ENCODE measurements at places on chromosomes 3 and 15.

GRCh38 chr3:70800951-70801350 lies 488.5 kb upstream of the MDFIC2 start:
- DNase-seq: no peak

DNA sequence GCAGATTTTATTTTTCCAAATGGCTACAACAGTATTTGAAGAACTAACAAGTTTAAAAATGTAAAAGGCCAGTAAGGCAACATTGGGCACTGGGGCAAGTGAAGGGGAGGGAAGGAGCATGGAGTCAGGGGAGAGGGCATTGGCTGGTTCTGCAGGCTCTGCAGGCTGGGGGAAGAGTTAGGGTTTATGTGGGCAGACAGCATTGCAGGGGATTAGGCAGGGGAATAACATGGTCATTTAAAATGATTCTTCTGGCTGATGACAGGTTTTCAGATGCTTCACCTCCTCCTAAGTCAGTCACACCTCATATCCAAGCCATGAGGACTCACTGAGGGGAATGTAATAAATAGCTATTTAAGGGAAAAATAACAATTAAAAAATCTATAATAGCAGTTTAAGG lies 52.6 kb downstream of the BTD start:
- no peak for DNase-seq

- no peak for DNase-seq
Observed at GRCh38 chr15:60975952-60976351, 253.2 kb downstream of the RORA start.

DNA sequence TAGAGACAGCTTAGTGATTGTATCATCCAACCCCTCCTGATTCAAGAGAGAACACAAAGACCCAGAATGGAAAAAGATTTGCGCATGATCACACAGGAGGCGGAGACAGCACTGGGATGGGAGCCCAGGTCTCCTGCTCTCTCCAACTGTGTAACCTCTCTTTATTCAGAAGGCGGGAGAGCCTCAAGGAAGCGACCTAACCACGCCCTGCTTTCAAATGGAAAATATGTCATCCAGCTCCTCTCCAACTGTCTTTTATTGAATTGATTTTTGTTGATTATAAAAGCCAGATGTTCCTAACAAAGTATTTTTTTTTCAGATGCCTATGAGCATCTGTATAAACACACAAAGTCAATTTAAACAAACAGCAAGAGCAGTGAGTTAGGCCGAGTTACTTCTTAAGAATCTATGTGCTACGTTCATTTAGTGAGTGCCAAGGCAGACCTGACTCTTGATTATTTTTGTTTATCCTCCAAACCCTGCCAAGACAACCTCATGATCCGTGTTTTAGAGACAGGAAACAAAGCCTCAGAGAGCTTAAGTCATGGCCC lies 74.5 kb downstream of the BFSP2 start:
- DNase-seq: peak; percentile 19

DNA sequence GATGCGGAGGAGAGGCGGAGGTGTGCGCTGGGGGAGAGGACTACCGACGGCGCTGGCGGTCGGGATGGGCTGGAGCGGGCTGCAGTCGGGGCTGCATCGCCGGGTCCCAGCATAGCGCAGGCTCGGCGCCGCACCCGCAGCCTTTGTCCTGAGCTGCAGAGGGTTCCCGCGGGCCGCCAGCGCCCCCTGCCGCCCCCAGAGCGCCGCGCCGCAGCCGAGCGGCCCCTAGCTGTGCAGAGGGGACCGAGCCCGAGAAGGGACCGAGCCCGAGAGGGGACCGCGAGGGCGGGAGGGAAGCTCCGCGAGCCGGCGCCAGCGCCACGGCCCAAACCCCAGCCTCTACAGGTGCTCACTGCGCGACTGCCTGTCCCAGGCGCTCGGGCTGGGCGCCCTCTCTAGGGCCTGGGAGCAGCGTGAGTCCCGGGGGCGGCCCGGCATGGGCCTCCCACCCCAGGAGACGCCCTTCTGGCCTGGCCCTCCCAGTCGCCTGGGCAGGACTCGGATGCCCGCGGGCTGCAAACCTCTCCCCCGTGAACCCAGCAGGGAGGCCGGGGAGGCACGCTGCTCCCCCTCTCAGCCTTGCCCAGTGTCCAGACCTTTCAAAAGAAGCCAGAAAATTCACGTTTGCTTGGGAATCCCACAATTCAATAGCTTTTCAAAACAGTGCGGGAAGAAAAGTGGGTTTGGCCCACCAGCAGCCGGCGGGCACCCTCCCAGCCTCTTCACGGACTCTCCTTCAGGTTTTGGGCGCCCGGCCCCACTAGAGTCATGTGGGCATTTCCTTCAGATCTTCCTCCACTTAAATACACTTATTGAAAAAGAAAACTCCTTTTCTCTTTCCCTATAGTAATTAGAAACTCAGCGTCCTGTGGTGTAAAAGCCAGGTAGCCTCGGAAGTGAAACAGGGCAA lies 134.7 kb downstream of the TPRA1 start:
- DNase-seq: peak; percentile 16

DNA sequence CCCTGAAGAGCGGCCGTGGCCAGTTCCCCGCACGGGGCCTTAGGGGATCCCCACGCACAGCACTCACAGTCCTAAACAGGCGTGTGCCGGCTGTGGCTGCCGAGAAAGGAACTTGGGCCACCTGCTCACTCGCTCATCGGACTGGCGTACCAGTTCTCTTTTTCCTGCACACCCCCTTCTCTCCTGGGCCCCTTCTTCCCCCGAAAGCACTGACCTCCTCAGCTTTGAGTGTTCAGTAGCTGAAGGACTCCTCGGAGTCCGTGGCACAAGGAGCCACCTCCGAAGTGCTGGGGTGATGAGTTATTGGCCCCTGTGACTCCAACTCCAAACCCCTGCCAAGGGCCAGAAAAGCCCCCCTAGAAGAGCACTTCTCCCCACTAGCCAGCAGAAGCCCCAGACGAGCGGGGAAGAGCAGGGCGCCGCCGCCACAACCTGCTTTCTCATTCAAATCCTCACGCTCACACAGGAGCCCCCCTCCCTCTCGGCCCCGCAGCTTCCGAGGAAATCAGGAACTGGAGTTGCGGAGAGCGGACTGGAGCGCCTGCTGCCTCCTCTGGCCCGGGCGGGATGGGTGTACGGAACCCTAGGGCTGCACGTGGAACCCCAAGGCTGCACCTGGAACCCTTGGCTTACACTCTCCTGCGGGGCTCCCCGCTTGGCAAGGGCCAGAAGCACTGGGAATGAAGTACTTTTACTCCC lies at the start of gene PLCH1:
Gene PLCH1, minus strand, starts transcription at position 446 of the 699 bp plus-strand sequence. CDS start 40,847 bp downstream, outside the sequence.
- no peak for DNase-seq

- DNase-seq: no peak
Observed at GRCh38 chr3:117433427-117433826, 723.8 kb downstream of the TUSC7 start.

GRCh38 chr3:15601399-15602145 lies at the start of the genes BTD and HACL1:
TSS of gene BTD (plus strand) at chr3:15601745. CDS start at chr3:15635440, 33,695 bp downstream.
TSS of gene HACL1 (minus strand) at chr3:15601569. CDS start at chr3:15601463, 106 bp downstream.
- DNase-seq: peak; percentile 99

GRCh38 chr3:151213881-151214280 lies 10.9 kb upstream of the GPR171 start:
- no peak for DNase-seq

- DNase-seq: no peak
Observed at GRCh38 chr15:64438653-64439447, 21.5 kb upstream of the ZNF609 start.

DNA sequence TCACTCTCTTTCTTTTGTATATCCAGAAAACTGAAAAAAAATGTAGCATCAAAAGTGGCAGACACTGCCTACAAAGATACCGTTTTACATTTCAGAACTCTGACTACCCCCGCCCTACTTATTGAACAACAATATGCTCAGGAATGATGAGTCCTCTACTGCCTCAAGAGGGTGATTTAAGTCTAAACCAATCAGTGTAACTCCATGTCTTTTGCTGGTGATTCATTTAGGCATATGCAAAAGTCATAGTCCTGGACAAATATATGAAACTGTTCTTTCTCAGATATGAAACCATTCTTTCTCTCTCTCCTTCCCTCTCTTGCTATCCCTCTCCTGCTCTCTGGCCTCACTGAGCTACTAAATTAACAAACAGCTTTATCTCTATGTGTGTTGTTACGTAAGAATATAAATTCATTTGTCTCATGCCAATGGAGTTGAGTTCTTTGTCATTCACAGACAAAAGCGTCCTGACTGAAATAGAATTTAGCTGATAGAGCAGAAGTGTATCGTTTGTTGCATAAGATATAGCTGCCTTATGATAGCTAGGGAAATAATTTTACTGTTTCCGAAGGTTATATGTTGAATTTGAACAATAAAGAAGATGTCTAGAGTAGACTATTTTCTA lies 133.7 kb upstream of the OSTN start:
- no peak for DNase-seq

- DNase-seq: no peak
Observed at GRCh38 chr3:111238885-111239284, 167.3 kb downstream of the NECTIN3 start.

GRCh38 chr15:76674883-76675282 lies 230.3 kb downstream of the SCAPER start:
- DNase-seq: peak; percentile 21

DNA sequence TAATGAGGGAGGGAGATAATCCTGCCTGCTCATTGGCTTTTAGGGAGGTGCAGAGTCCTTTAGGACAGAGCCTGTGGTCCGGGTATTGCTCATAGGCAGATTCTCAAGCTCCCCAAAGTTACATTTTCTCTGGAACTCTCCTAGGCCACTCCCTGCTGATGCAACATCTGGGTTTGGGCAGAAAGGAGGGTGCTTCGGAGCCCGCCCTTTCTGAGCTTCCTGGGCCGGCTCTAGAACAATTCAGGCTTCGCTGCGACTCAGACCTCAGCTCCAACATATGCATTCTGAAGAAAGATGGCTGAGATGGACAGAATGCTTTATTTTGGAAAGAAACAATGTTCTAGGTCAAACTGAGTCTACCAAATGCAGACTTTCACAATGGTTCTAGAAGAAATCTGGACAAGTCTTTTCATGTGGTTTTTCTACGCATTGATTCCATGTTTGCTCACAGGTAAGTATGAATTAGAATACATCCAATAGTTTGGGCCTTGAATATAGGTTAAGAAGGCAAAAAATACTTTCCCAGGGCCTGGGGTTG lies at the start of gene IL20RB:
Gene IL20RB, plus strand, starts transcription at position 233 of the 538 bp plus-strand sequence. Its CDS starts 131 bp downstream, at position 364.
- DNase-seq: no peak

GRCh38 chr3:85709346-85709892 lies 750.6 kb downstream of the CADM2 start:
- DNase-seq: no peak

DNA sequence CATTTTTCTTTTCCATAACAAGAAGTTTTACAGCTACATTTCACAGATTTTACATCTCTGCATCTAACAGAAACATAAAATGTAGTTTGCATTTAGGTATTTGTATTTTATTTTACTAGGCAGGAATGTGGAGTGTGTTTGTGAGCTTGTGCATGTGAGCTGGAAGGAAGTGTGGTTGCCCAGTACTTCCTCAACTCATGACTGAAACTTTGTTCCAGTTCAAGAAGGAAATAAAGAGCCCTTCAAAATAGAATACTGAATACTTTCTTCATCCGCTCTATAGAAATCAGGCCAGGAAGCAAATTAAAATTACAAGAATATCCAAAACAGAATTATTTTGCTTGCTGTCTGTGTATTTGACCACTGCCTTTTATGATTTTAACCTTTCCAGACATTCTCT lies 81.3 kb downstream of the CHL1 start:
- DNase-seq: no peak

DNA sequence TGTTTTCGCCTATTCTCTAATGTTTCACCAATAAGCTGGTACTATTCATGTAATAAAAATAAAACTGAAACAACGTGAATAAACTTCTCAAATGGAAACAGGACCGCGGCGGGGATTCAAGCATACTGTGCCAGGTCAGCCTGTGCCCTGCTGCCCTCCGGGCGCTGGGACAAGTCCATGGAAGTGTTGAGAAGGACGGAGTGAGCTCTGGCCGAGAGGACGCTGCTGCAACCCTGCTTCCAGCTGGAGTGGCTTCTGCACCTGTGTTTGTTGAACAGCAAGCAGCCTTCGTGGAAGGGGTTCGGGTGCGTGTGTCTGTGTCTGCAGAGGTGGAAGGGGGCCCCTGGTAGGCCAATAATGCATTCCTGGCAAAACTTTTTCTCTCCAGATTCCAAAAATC lies 50.0 kb upstream of the PCSK6 start:
- no peak for DNase-seq

- DNase-seq: no peak
Observed at GRCh38 chr15:33138000-33138399, 56.5 kb downstream of the FMN1 start.

DNA sequence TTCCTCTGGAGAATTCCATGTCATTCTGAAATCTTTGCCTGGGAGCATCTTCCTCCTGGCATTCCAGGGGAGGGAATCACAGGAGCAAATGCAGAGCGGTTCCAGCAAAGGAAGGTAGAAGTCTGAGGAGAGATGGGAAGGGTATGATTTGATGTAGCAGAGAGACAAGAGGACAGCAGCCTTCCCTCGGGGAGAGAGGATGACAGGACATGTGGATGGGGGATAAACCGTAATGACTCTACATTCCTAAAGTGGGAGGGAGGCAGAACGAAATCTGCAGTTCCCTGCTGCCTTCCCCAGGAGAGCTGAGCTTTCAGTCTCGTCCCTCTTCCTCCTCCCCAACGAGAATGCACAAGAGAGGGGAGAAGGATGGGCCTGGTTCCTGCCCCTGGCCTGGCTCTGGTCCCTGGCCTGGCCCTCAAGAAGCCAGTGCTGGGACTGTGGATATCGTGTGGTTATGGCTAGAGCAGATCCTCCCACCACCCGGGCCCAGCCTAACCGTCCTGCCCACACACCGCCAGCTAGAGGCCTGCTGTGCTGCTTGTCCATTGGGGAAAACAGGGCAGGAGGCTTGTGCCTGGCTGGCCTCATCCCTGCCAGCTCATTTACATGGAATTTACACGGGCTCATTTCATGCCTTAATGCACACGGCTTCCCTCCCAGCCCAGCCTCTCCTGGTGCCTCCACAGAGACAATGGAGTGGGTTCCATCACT lies 26.6 kb downstream of the SEMA7A start:
- DNase-seq: peak; percentile 61

DNA sequence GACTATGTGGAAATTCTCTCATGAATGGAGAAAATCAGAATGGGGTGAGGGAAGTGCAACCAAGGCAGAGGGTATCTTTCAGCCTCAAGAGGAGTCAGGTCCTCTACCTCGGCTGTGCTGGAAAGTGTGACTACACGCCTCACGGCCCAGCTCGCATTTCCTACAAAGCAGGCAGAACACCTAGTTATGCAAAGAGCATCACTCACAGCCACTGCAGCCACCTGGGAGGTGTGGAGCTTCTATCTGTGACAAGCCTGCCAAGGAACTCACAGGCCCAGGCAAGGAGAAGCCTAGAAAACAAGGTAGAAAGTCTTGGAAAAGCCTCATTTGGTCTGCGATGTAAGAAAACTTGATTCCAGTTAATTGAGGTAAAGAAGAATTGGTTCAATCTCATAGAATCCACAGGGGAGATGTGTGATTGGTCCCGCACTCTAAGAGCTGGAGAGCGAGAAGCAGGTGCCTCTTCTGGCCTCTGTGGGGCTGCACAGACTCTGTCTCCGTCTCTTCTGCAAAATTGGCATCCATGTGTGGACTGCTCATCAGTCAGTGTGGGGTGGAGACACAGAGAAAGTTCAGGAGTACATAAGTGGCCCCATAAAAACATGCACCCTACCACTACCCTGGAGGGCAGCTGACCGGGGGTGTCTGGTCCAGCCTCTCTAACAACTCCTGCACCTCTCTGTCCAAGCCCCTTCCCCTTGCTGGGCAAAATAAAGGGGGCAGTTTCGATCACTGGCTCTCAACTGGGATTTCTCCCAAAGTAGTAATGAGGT lies 76.8 kb downstream of the TAMM41 start:
- DNase-seq: no peak

GRCh38 chr15:83653639-83654378 lies at the start of gene ADAMTSL3:
TSS of gene ADAMTSL3 (plus strand) at chr15:83654123. CDS start at chr15:83655762, 1,639 bp downstream.
- peak; percentile 3 for DNase-seq

- DNase-seq: no peak
Observed at GRCh38 chr3:13584901-13585300, 36.0 kb downstream of the FBLN2 start.

Data from fibroblast of skin of left biceps (primary cell).